ENCODE measurements at places on chromosomes 1 and 21.

- DNase-seq = no peak
Measured at GRCh38 chr21:40967771-40968170, 120.8 kb upstream of the DSCAM start.

- DNase-seq = no peak
Measured at GRCh38 chr1:156062189-156062588, 1.2 kb downstream of the RAB25 start.

DNA sequence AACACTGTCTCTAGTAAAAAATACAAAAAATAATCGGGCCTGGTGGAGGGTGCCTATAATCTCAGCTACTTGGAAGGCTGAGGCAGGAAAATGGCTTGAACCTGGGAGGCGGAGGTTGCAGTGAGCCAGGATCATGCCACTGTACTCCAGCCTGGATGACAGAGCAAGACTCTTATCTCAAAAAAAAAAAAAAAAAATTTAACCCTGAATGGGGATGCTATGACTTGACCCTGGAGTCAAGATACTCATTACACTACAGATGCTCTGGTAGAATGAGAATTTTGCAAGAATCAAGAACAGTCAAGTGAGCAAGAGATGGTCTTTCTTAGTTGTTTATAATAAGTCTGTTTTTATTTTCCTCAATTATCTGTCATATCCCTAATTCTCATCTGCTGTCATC lies 253.8 kb downstream of the GPR52 start:
- DNase-seq = no peak

DNA sequence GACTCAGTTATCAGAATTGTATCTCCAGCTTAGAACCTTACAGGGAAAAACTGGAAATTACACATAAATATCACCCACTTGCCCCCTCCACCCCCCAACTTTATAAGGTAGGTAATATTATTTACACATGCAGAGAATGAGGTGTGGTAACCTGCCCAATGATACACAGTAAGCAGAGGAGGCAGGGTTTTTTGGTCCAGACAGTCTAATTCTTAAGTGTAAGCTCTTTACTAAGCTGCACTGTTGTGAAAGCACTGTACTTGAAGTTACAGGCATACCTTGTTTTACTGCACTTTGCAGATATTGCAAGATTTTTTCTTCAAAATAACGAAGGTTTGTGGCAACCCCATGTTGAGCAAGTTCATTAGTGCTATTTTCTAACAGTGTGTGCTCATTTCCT lies 24.8 kb upstream of the MYOCOS start:
- DNase-seq = no peak

GRCh38 chr1:7810395-7810794 lies 26.3 kb downstream of the PER3 start:
- peak; percentile 62 for DNase-seq

DNA sequence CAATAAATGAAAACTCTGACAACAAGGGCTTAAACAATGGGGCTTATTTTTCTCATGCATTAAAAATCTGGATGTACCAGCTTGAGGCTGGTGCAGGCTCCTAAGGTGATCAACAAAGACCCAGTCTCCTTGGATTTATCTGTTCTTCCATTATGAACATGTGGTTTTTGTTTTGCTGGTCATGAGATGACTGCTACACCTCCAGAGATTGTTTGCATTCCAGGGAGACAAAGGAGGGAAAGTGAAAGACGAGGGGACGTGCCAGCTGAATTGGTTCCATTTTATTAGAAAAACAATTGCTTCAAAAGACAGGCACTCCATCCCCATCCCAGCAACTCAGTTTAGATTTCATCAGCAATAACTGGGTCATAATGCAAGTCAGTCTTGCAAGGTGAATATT lies 90.9 kb upstream of the KCNK1 start:
- DNase-seq = no peak

- DNase-seq = no peak
Measured at GRCh38 chr1:15388201-15388880, 21.3 kb upstream of the EFHD2 start.

DNA sequence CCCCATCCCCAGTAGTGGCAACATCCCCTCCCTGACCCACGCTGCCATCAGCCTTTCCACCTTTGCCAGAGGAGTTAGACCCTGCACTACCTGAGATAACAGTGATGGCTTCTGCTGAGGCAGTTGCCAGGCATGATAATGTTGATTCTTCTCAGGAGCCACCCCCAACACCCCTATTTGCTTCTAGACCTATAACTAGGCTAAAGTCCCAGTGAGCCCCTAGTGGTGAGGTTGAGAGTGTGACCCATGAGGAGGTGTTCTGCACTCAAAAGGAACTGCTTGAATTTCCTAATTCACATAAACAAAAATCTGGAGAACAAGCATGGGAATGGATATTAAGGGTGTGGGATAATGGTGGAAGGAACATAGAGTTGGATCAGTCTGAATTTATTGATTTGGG lies 159.6 kb upstream of the COL11A1 start:
- no peak for DNase-seq

GRCh38 chr1:244221991-244222390 lies 170.9 kb downstream of the ZBTB18 start:
- no peak for DNase-seq

DNA sequence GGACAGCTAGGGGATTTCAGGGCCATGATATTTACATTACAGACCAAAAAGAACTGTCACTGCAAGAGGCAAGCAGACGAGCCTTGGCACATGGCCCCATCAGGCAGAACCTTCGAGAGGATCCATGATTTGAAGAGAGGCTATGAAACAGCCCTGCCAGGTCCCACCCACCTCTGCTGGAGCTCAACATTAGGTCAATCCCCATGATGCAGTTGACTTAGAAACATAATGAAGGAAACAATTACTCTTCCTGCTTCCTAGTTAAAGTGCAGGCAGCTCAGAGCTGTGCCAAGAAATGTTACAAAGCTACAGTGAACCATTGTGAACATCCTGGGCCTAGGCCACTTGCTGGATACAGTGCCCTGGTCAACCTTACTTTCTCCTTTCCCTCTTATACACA lies 41.7 kb upstream of the PTCH2 start:
- DNase-seq = no peak

GRCh38 chr1:173255214-173255813 lies 48.2 kb upstream of the TNFSF4 start:
- peak; percentile 17 for DNase-seq

DNA sequence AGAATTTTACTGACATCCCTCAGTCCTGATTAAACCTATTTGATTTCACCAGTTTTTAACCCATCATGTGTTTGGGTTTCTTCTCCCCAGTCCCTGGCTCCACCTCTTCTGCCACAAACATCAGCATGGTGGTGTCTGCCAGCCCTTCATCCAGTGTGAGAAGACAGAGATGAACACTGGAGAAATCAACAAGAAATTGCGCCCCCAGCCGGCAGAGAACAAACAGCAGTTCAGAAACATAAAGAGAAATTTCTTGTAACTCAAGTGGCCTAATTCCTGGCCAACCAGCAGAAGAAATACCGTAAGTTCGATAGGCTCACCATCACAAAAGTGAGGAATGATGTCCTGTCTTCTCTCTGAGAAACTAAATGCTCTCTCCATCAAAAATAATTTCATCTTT lies 18.3 kb downstream of the S100A11 start:
- DNase-seq = peak; percentile 65

- no peak for DNase-seq
Measured at GRCh38 chr1:62774971-62775595, 8.8 kb upstream of the ATG4C start.

DNA sequence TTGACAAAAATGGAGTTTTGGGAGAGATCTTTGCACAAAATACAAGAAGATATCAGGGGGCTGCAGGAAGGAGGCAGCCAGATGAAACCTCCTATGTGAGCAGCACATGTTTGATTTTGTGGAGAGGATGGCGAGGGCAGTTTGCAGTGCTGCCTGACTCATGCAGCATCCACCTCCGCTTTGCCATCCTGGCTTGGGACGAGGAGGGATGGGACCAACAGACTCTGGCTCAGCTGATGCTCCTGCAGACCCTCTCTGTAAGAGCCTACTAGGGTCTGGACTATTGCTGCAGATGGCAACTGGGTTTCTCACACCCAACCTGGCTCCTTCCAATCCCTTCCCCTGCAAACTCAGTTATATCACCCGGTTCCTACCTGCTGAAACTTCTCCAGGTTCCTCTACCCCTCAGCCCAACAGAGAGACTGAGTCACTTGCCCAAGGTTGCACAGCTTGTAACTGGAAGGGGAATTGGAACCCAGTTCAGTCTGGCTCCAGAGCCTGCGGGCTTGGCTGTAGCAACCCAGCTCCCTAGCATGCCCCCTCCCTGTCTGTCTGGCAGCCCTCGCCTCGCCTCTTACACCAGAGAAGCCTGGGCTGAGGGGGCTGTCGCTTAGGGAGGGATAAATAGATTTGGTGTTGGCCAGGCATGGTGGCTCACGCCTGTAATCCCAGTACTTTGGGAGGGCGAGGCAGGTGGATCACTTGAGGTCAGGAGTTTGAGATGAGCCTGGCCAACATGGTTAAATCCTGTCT lies 205.8 kb downstream of the PTPRU start:
- no peak for DNase-seq

DNA sequence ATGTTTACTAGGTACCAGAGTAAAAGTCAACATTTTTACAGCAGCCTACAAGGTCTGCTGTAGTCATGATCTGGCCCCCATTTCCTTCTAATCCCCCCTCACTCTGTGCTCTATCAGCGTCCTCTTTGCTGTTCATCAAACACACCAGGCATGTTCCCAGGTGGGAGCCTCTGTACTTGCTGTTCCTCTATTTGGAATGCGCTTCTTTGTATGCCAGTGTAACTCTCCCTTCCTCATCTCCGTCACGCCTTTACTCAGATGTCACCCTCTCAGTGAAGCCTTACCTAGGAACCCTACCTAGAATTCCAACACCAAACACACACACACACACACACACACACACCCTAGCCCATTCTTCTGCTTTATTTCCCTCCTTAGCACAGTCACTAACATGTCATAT lies 21.0 kb downstream of the TP53BP2 start:
- DNase-seq = no peak

DNA sequence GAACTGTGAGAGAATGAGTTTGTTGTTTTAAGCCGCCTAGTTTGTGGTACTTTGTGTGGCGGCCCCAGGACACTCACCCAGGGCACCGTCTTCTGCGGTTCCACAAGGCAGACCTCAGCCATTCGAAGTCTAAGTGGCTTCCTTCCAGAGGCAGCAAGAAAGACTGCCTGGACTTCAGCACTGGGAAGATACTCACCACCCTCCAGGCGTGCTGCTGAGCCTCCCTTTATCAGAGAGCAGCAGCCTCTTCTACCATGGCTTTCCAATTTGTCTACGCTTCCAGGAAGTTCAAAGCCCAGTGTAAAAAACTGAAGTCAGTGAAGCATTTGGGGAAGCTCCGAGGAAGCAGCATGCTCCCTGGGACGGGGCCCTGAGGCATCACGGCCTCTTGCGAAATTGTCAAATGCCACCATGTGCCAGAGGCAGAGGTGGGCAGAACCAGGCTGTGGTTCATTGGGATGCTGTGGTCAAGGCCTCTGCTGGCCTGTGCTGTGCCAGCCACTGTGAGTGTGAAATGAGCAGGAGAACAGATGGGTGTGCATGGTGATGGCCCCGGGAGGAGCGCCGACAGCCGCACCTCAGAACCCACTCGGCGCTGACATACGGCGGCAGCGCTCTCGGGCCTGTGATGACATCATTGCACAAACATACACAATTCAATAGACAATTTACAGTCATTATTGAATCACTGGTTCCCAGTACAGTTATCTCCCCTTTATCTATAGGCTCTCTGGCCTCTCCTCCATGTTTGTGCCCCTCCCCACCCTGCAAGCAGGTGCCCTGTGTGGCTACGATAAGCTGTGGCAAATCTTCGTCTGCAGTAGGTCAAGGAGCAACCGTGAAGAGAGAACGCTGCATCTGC lies 110.4 kb downstream of the PDE9A start:
- DNase-seq = no peak

- DNase-seq = no peak
Measured at GRCh38 chr1:169618367-169618766, 11.6 kb downstream of the SELP start.

GRCh38 chr1:18199462-18199861 lies 91.9 kb downstream of the IGSF21 start:
- no peak for DNase-seq

DNA sequence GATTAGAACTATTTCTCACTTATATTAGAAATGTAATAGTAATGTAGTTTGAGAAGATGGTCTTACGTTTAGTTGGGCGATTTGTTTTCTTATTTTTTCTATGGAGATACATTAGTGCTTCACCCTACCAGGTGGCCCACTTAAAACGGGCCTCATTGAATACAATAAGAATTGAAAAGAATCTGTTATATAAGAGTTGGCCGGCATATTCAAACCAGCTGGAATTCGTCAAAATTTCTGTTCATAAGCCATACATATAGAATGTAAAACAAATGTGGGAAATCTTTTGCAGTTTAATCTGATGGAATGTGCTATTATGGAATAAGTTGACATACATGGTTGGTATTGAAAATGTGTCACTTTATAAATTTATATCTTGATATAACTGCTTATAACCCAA lies 96.4 kb upstream of the C1orf105 start:
- no peak for DNase-seq

GRCh38 chr21:38166173-38166535 lies 90.6 kb upstream of the KCNJ15 start:
- no peak for DNase-seq

DNA sequence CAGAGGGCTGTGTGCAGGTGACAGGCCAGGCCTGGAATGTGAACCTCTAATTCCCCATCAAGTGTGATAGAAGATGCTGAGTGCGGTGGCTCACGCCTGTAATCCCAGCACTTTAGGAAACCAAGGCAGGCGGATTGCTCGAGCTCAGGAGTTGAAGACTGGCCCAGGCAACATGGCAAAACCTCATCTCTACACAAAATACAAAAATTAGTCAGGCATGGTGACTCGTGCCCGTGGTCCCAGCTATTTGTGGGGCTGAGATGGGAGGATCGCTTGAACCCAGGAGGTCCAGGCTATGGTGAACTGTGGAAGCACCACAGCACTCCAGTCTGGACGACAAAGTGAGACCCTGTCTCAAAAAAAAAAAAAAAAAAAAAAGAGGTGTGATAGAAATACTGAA lies 40.1 kb upstream of the PUM1 start:
- DNase-seq = peak; percentile 5

- DNase-seq = peak; percentile 53
Measured at GRCh38 chr1:247448107-247448791, 9.7 kb downstream of the OR2B11 start.

GRCh38 chr1:10338047-10338446 lies 60.8 kb upstream of the PGD start:
- peak; percentile 59 for DNase-seq

Data from activated CD4-positive, alpha-beta T cell treated with anti-CD3 and anti-CD28 coated beads for 48 hours (primary cell).